SK-MEL-5 (cell line): ENCODE measurements at places on chromosomes 12 and 14.

- DNase-seq, result no peak
Observed at GRCh38 chr14:66022526-66022925, 463.6 kb upstream of the CCDC196 start.

DNA sequence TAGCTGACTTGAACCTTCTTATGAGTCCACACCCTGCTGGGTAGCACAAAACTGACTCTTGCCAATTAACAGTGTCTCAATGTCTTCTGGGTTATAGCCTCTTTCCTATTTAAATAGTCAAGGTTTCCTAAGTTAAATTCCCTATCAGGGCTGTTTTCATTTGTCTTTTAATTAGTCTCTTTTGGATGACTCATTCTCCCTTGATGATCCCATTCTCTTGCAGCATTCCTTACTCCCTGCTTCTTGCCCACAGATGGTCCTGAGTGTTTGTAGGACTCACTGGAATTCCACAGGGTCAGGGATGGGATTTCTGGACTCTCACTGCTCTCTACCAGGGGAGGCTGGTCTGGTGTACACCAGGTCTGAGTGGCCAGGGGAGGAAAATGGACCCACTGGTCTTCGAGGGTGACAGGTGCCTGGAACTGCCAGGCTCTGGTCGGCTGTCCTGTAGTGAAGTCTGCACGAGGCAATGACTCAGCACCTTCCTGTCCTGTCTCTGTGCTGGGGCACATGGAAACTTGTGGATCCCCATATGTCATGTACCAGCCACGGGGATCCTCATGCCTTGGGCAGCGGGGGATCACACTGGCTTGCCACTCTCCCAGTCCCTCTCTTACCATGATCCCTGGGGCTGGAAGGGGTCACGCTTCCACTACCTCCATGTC, 236.5 kb upstream of the PELI2 start:
- no peak for DNase-seq

DNA sequence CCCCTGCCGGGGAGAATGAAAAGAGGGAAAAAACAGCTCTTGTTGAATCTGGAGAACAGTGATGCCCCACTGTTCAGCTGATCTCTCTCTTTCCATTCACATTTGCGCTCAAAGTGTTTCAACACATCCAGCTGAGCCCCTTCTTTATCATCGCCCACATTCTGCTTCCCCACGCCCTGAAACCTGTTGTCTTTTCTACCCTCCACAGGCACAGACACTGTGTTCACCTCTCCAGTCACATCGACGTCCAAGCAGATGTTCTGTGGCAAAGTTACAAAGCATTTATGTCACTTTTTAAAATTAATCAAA, 338.7 kb downstream of the EGLN3 start:
- DNase-seq, result no peak

GRCh38 chr12:18206198-18206597, 55.1 kb upstream of the PIK3C2G start:
- no peak for DNase-seq

- no peak for DNase-seq
Observed at GRCh38 chr12:65997056-65997455, 133.5 kb downstream of the LLPH start.

DNA sequence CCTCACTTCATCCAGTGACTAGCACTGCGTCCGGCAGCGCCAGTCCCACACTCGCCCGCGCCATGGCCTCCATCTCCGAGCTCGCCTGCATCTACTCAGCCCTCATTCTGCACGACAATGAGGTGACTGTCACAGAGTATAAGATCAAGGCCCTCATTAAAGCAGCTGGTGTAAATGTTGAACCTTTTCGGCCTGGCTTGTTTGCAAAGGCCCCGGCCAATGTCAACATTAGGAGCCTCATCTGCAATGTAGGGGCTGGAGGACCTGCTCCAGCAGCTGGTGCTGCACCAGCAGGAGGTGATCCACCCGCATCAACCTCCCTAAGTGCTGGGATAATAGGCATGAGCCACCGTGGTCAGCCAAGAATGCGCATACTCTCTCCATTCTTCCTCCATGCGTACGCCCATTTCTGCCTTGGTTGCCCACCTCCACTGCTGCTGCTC, 59.9 kb downstream of the IRF2BPL start:
- no peak for DNase-seq

GRCh38 chr12:64147875-64148274, 74.2 kb downstream of the KICS2 start:
- no peak for DNase-seq

GRCh38 chr12:94157981-94158411, 9.6 kb downstream of the PLXNC1 start:
- no peak for DNase-seq

- DNase-seq, result peak; percentile 17
Observed at GRCh38 chr12:76144245-76144549, 59.7 kb upstream of the NAP1L1 start.

DNA sequence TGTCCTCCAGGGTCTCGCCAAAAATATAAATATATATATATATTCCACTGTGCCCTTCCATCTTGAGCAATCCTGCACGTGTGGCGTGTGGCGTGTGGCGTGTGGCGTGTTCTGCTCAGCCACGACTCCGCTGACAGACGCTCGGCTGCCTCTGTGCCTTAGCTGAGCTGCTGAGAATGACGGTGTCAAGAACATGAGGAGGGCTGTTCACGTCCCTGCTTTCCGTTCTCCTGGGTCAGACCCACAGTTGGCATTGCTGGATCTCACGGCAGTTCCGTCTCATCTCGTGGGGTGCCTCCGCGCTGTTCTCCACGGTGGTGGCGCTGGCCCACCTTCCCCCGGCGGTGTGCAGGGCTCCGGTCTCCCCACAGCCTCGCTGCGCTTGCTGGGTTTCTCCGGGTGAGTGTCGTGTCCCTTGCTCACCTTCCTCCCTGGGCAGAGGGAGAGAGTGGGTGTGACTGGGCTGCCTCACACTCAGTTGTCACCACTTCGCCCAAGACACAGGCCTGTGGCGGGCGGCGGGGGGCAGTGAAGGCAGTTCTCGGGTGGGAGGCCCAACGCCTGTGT, 9.4 kb downstream of the GPR132 start:
- DNase-seq, result no peak

DNA sequence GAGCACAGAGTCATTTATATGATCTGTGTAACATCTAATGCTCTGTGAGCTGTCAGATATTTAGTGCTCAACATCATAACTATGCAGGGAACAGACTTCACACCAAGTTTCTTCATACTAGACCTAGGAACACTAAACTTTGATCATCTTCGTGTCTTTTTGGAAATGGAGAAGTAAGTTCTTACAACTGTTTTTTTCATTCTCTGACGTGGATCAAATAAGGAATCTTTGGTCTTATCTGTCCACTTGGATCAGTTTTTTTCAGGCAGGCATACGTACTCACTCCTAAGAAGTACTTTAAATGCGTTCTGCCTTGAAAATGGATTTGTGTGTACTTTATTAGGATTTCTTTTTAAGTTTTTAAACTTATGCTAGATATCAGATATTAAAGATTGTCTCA, 191.0 kb downstream of the FBXL14 start:
- DNase-seq, result no peak
